Stimulated activated CD4-positive, alpha-beta T cell treated with anti-CD3 and anti-CD28 coated beads, Interleukin-2, amount 100 ng/mL, for 24 hours (primary cell): ENCODE measurements at places on chromosomes 12 and 14.

DNA sequence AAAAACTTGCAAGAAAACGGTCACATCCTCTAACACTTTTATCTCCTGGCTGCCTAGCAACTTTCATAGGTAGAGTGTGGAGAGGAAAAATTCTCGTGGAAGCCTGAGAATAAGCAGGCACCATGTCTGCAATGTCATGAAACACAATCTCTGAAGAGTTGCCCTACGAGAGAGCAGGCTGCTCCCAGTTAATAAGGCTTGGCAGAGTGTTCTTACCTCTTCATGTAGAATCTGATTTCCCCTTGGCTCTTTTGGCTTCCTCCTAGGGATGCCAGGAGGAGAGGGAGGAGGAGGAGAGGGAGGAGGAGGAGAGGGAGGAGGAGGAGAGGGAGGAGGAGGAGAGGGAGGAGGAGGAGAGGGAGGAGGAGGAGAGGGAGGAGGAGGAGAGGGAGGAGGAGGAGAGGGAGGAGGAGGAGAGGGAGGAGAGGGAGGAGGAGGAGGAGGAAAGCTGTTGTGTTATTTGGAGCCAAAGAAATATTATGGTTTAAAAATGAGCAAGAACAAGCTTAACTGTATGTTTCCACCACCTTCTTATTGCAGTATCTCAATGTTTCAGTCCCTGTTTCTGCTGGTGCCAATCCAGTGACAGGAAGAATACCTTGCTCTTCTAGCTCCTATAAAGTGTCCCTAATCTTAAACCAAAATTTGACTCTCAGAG, 52.9 kb downstream of the EGLN3 start:
- DNase-seq, result no peak

- DNase-seq, result no peak
Measured at GRCh38 chr14:82999802-83000201, 1466.1 kb upstream of the SEL1L start.

- no peak for DNase-seq
Measured at GRCh38 chr12:124495194-124495983, 72.0 kb downstream of the NCOR2 start.

- peak; percentile 35 for DNase-seq
Measured at GRCh38 chr14:20415782-20416206, 2.5 kb upstream of the TEP1 start.

DNA sequence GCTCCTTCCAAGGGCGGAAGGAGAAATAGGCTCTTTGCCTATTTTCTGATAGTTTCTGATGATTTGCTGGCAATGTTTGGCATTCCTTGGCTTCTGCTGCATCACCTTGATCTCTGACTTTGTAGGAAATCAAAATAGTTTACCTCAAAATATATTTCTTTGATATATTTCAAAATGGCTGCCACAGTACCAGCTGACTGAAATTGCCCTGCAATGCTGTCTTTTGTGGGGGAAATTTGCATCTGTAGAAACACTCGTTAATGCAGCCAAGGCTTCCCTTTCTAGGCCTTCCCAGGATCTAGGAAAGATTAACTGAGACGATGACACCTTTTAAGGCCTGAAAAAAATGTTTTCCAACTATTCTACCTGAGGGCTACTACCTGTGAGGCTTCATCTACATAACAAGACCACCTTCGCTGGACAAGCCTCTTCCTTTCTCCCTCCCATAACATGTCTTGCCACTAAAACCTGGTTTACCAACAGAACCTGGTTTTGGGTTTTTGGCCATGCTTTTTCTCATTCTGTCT, 212.8 kb upstream of the SSTR1 start:
- DNase-seq, result no peak

GRCh38 chr14:49853572-49854375, 1.2 kb upstream of the NEMF start:
- DNase-seq, result peak; percentile 70

DNA sequence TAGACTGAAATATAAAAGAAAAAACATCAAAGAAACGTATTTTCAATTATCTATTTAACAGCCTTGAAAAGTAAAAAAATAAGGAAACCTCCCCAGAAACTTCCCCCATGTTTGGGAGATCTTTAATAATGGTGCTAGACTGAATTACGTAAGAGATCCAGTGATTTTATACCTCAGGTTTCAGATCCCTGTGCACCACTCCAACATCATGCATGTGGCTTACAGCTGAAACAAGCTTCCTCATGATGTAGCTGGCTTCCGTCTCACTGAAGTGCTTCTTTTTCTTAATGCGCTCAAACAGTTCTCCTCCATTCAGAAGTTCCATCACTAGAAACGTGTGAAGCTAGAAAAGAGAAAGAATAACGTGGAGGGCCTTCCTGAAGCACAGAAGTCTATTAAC, 78.0 kb upstream of the TTC7B start:
- no peak for DNase-seq

DNA sequence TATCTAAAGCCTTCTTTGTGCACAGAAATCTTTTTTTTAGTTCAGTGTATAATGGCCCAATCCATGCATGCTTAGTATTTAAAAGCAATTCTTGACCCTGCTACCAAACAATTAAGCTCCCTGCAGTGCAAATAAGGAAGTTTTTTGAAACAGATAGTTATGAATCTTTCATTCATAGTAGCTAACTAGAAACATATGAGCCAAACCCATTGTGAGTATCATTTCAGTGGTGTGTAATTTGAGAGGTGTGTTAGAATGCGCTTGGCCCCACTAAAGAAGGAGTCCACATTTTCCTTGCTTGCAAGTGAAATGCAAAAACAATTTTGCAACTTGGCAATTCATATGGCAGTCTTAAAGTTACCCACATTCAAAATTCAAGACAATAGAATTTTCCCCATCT, 14.4 kb downstream of the EPS8 start:
- DNase-seq, result no peak

- DNase-seq, result no peak
Measured at GRCh38 chr12:42809226-42809625, 219.7 kb upstream of the PRICKLE1 start.

DNA sequence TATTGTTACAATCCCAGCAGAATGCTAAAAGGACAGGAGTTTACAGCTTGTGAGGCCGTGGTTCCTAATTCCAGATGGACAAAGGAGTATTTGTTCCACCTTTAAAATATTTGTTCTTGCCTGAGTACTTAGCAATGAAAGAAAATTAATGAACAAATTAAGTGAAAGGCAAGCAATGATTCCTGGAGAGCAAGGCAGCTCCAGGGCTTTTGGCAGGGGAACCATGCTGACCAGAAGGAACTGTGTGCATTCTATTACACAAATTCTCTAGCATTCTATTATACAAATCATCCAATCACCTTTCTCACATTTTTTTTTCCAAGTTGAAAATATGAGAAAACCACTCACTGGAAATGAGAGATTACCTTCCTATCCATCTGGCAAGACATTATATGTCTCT, 1.8 kb upstream of the BMAL2 start:
- no peak for DNase-seq

DNA sequence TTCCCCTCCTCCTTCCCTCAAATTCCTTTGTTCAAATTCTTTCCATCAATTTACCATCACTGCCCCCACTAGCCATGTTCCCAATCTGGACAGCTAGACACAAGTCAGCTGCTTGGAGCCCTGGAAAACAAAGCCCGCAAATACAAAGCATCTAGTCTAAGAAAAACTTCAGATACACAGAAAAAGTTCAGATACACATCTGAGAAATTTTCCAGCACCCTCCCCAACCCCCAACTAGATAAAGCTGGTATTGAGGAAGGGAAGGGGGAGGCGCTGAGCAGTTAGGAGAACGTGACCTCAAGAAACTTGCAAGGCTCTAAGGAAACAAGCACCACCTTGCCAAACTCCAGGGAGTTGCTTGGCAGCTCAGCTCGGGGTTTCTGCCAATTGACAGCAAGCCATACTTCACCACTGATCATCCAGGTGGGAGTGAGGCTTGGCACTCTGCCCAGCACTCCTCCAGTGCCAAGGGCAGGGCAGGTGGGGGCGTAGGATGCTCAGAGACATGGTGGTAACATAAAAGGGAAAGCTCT, 5.1 kb upstream of the CNIH1 start:
- DNase-seq, result no peak

DNA sequence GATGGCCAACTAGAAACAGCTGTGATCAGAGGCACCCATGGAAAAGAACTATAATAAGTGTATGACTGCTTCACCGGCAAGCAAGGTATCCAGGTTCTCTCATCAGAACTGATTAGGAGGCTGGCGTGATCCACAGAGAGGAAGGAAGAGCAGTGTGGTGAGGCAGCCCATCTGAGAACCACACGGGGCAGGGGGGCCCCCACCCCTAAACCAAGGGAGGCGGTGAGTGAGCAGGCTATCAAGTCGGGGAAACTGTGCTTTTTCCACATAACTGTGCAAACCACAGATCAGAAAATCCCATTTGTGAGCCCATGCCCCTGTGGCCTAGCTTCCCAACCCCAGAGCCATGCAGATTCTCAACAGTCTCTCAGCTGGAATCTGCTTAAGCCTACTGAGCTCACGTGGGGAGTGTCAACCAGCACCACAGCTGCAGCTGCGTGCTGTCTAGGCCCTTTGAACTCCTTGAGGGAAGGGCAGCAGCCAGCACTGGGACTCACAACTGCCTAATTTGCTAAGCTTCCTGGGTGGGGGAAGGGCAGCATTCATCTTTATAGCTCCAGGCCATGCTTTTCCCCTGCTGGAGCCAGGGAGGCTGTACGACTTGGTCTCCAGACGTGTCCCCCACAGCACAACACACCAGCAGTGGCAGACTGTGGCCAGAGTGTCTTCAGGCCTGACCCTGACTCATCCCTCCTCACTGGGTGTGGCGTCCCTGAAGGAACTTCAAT, 444.4 kb upstream of the ATP2B1 start:
- DNase-seq, result no peak

DNA sequence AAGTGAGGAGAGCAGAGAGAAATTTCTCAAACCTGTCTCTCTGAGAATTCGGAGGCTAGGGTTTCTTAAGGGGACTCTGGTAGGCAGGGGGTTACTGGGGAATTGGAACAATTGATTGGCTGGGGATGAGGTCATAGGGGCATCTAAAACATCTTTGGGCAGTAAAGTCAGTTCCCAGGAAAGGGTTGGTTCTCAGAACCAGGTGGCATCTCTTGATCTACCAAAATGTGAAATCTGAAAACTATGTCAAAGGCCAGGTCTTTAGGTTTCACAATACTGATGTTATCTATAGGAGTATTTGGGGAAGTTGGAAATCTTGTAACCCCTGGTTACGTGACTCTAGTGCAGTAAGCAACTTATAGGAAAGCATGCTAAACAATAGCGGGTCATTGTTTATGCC, 6.9 kb downstream of the C12orf75 start:
- DNase-seq, result no peak

GRCh38 chr12:109289004-109289403, 20.1 kb downstream of the FOXN4 start:
- DNase-seq, result no peak

DNA sequence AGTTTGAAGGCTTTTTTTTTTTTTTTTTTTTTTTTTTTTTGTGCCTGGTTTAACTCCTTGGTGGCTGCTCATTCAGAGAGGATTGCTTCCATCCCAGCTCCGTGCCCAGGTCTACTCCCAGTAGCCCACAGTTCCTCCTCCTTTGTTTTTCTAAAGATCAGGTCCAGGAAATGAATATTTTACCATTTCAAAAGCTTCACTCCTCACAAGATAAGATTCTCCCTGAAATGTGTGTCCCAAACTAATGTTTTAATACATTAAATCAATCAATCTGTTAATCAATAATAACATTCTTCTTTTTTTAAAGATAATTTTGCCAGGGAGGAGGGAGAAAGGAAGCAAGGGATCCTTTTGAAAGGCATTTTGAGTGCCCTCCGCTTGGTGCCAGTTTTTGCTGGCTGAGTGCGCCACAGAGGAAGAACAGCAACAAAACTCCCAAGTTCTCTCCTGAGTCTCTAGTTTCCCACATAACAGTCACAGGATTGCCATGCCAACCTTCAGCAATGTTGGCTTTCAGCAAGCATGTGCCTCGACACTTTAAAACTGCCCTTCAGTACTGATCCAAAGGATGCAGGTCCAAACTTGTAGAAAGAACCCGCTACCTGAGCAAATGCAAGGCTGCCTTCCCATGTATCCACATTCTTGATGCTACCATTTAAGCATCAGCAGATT, 99.2 kb downstream of the RMST start:
- no peak for DNase-seq

- peak; percentile 17 for DNase-seq
Measured at GRCh38 chr12:131735153-131735456, 24.2 kb downstream of the SFSWAP start.

DNA sequence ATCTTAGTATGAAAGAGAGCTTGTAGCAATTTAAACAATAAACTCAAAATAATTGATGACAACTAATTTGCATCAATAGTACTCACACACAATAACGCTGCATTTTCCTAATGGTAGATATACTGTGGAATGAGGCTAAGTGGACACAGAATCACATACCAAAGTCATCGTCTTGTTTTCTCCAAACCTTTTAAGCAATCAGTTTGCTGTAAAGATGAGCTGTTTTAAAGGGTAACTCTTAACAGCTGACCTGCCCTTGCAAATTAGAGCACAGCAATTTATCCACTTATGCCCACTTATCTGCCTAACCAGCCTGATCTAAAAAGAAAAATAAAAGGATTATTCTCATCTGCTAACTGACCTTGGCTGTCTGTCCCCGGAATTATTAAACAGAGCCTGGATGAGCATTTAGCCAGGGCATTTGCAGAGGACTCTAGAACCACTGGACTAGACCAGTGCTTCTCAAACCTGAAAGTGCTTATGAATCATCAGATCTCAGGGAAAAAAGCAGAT, 174.3 kb upstream of the BCL2L14 start:
- DNase-seq, result no peak

DNA sequence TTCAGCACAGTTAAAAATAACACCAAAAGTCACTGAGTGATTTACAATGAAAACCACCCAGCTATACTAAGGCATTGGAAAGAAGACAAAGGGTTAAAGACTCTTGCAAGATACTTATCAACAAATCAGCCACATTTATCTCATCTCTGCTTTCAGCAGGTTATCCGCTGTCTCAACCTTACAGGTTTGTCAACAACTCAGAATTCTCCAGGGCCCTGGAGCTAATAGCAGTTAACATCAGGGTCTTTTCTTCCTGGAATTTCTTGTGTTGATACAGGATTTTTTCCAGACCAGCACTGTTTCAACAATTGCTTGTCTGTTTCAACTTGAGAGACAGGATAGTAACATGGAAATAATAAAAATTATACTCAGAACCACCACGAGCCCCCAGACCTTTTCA, 3.5 kb downstream of the PKP2 start:
- no peak for DNase-seq

- DNase-seq, result no peak
Measured at GRCh38 chr12:106119301-106119700, 19.5 kb downstream of the NUAK1 start.

GRCh38 chr12:57770734-57771133, 1.2 kb downstream of the METTL1 start:
- no peak for DNase-seq

DNA sequence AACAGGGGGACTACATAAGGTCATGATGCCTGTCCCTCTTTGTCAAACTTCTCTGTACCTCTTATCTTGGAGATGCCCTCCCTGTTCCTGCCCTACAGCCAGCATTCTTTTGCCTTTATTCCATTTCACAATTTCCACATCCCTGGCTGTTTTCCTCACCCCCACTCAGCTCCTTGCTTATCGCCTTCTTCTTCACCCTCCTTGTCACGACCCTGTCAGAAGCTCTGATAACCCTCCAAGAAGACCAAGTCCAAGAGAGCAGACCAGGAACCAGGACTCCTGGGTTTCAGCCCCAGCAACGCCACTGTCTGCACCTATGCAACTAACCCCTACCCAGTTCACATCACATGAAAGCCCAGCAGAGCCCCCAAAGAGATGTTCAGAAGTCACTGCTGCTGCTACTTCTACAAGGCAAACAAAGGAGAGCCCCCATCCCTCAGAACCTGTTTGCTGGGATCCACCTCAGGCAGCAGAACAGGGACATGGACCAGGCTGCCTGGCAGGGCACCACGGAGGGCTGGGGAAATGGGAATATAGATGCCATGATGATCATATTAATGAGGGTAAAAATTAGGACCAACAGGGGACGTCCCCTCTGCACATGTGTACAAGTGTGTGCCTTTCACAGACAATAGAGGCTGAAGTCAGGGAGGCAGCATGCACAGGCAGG, 92.8 kb downstream of the SINHCAF start:
- DNase-seq, result no peak
